ENCODE measurements at places on chromosomes 5 and 9. TPM values are rescaled to one million over a fixed set of nuclear protein-coding genes. Genes with fewer than 3 reads are reported as not detected.

- peaks cover 17% of the 10 kb centered on the region for H3K4me1 ChIP-seq
- H3K27ac ChIP-seq, result no peak overlapping the region
- H3K4me3 ChIP-seq, result no peak overlapping the region
- no peak for DNase-seq
These were observed 188.7 kb downstream of the HSPA4 start for GRCh38 chr5:133240425-133241091.

- DNase-seq, result no peak
- peaks cover 10% of the 10 kb centered on the region for H3K27me3 ChIP-seq
- H3K4me3 ChIP-seq, result no peak overlapping the region
- peaks cover 12% of the 10 kb centered on the region for H3K36me3 ChIP-seq
These were observed 74.2 kb upstream of the SPOCK1 start for GRCh38 chr5:137573376-137573775.

GRCh38 chr5:3325201-3325971 is 270.2 kb upstream of the IRX1 start:
- H3K27ac ChIP-seq, result no peak overlapping the region
- no peaks in the 10 kb centered on the region for H3K36me3 ChIP-seq
- no peaks in the 10 kb centered on the region for H3K4me1 ChIP-seq
- no peak overlapping the region for H3K4me3 ChIP-seq
- H3K27me3 ChIP-seq, result peaks cover 4% of the 10 kb centered on the region

DNA sequence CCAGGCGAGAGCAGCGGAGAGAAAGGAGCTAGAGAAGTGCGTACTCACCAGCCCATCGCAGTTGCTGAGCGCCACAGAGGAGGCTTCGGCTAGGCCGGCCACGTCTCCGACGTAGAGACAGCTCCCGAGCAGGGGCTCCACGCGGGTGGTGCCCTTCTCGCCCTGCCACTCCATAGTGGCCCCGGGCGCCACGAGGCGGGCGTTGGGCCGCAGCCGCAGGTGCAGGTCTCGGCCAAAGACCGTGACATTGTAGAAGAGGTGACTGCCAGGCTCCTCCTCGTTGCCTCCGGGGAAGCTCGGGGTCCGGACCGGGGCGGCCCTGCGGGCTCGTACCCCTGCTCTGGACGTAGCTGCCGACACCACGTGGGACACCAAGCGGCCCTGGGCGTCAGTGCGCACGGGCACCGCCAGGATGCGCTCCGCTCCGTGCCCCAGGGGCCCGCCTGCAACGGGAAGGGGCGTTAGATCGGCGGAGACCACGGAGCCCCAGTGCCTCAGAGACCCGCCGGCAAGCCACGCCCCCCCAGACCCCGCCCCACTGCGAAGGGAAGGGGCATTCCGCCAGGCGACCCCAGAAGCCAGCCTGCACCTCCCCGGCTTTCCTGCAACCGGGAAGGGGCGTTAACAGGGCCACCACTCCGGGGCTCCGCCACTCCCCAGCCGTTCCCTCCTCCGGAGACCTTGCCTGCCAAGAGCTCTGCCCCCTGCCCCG is 1.4 kb downstream of the ADAMTS2 start:
- H3K36me3 ChIP-seq, result peaks cover 17% of the 10 kb centered on the region
- no peak overlapping the region for H3K4me3 ChIP-seq
- peak; percentile 64 for DNase-seq
- peaks cover 17% of the 10 kb centered on the region for H3K4me1 ChIP-seq
- H3K27me3 ChIP-seq, result peaks cover 34% of the 10 kb centered on the region
- H3K27ac ChIP-seq, result no peak overlapping the region

GRCh38 chr5:88150747-88151146 is 117.9 kb downstream of the TMEM161B start:
- DNase-seq, result no peak
- H3K4me3 ChIP-seq, result no peak overlapping the region
- H3K36me3 ChIP-seq, result no peaks in the 10 kb centered on the region
- H3K27me3 ChIP-seq, result no peaks in the 10 kb centered on the region
- H3K4me1 ChIP-seq, result peaks cover 10% of the 10 kb centered on the region

GRCh38 chr5:79697222-79698170 is 7.9 kb downstream of the CMYA5 start:
- H3K4me3 ChIP-seq, result no peak overlapping the region
- H3K27ac ChIP-seq, result no peak overlapping the region
- no peaks in the 10 kb centered on the region for H3K36me3 ChIP-seq
- no peaks in the 10 kb centered on the region for H3K27me3 ChIP-seq

GRCh38 chr5:54404568-54404967 is 50.9 kb upstream of the HSPB3 start:
- H3K4me3 ChIP-seq, result no peak overlapping the region
- H3K27ac ChIP-seq, result peak overlapping the region; percentile 16
- H3K36me3 ChIP-seq, result no peaks in the 10 kb centered on the region
- no peaks in the 10 kb centered on the region for H3K27me3 ChIP-seq
- peaks cover 9% of the 10 kb centered on the region for H3K4me1 ChIP-seq
- DNase-seq, result no peak

GRCh38 chr9:71743217-71743705 is 25.1 kb downstream of the CEMIP2 start:
- no peaks in the 10 kb centered on the region for H3K27me3 ChIP-seq
- H3K27ac ChIP-seq, result no peak overlapping the region
- peaks cover 10% of the 10 kb centered on the region for H3K36me3 ChIP-seq
- no peak for DNase-seq

DNA sequence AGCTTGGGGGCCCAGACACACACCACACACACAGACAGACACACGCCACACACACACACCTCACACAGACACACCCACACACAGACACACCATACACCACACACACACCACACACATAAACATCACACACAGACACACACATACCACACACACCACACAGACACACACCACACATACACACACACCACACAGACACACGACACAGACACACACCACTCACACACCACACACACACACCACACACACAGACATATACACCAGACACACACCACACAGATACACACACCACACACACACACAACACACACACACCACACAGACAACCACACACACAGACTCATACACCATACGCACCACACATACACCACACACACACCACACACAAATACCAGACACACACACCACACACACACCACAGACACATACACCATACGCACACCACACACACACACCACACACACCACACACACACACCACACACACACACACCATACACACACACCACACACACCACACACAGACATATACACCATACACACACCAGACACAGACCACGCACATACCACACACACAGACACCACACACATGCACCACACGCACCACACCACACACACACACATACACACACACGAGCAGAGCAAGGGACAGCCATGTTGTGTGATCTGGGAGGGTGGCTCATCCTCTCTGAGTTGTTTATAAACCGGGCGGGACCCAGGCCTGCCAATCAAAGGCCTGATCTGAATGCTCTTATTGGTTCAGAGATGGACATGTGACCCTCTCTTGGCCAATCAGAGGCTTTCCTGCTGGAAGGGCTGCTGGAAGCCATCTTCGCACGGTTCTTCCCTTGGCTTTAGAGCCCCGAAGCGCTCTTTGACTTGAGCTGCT is 148.3 kb downstream of the GAPVD1 start:
- peaks cover 17% of the 10 kb centered on the region for H3K27me3 ChIP-seq
- peak overlapping the region; percentile 76 for H3K4me3 ChIP-seq
- H3K4me1 ChIP-seq, result peaks cover 13% of the 10 kb centered on the region
- no peak for DNase-seq
- peak overlapping the region; percentile 44 for H3K27ac ChIP-seq
- peaks cover 10% of the 10 kb centered on the region for H3K36me3 ChIP-seq

DNA sequence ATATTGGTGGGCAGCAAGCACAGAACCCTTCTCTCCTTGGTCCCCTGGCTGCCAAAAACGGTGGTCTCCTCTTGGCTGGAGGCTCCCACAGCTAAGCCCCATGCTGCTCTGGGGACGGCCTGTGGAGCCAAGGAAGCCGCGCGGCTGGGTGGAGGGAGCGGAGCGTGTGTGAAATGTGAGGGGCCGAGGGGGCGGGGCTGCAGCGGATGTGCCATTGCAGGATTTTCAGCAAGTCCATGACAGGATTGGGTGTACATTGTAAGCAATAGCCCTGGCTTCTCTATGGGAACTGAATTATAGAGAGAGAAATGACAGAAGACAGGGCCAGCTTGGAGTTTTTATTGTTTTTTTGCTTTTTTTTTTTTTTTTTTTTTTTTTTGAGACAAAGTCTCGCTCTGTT is 336.5 kb downstream of the DIRAS2 start:
- peaks cover 5% of the 10 kb centered on the region for H3K4me1 ChIP-seq
- no peak for DNase-seq
- H3K27ac ChIP-seq, result no peak overlapping the region
- H3K4me3 ChIP-seq, result no peak overlapping the region
- no peaks in the 10 kb centered on the region for H3K36me3 ChIP-seq
- H3K27me3 ChIP-seq, result peaks cover 8% of the 10 kb centered on the region

- H3K4me3 ChIP-seq, result no peak overlapping the region
- H3K27ac ChIP-seq, result no peak overlapping the region
- H3K27me3 ChIP-seq, result peaks cover 5% of the 10 kb centered on the region
- no peaks in the 10 kb centered on the region for H3K4me1 ChIP-seq
- DNase-seq, result no peak
These were observed 35.8 kb downstream of the SEC61B start for GRCh38 chr9:99257723-99258389.

DNA sequence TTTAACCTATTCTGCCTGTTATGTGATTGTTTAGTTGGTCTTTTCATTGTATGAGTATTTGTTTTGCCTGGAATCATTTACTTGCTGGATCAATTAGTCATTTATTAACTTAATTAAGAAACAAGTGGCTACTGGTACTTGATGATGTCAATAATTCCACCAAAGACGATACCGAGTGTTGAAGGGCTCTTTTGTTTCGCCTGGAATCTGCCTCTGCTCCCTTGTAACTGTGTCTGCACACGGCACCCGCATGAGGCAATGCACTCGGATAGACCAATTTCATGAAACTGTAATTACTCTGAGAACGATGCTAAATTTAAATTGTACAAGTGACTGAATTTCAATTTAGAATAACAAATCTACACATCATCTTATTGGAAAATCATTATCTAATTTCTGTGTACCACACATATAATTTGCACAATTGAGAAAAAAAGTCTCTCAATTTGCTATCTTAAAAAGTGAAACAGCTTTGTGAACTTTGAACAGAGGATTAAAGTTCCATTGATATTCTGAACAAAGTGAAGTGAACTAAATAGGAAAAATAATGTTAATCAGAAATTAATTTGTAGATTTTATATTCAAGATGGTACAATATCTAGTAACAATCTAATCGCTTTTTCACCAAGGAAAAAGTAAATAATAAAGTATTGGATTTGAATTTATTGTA is 143.2 kb downstream of the CTNND2 start:
- H3K27ac ChIP-seq, result no peak overlapping the region
- H3K36me3 ChIP-seq, result peaks cover 3% of the 10 kb centered on the region
- H3K4me3 ChIP-seq, result no peak overlapping the region
- peaks cover 2% of the 10 kb centered on the region for H3K27me3 ChIP-seq

- H3K27me3 ChIP-seq, result peaks cover 1% of the 10 kb centered on the region
- no peak overlapping the region for H3K4me3 ChIP-seq
- no peak for DNase-seq
- no peak overlapping the region for H3K27ac ChIP-seq
- H3K36me3 ChIP-seq, result no peaks in the 10 kb centered on the region
These were observed 482.0 kb downstream of the DMRT2 start for GRCh38 chr9:1532171-1532570.

- no peak overlapping the region for H3K4me3 ChIP-seq
- no peaks in the 10 kb centered on the region for H3K27me3 ChIP-seq
- DNase-seq, result no peak
- H3K4me1 ChIP-seq, result peaks cover 8% of the 10 kb centered on the region
These were observed 53.7 kb downstream of the TARS1 start for GRCh38 chr5:33494466-33494865.

GRCh38 chr9:79469164-79469563 is 102.6 kb upstream of the TLE4 start:
- no peak overlapping the region for H3K4me3 ChIP-seq
- H3K27ac ChIP-seq, result no peak overlapping the region
- H3K36me3 ChIP-seq, result no peaks in the 10 kb centered on the region
- no peaks in the 10 kb centered on the region for H3K27me3 ChIP-seq
- no peak for DNase-seq

DNA sequence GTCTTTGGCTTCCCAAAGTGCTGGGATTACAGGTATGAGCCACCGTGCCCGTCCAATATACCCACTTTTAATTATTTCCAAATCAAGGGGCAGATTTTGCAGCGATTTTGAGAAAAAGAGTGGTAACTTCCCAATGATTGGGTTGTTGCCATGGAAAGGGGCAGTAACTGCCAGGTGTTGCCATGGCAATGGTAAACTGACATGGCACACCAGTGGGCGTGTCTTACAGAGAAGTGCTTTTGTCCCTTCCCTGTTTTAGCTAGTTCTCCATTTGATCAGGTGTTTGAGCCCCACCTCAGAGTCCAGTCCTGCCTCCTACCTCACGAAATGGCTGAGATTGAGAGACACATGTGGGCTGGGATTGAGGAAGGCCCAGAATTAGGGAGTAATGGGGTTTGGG is 86.3 kb upstream of the IER5L start:
- H3K27me3 ChIP-seq, result peaks cover 14% of the 10 kb centered on the region
- no peak for DNase-seq
- H3K4me3 ChIP-seq, result no peak overlapping the region
- peaks cover 18% of the 10 kb centered on the region for H3K4me1 ChIP-seq

- no peak for DNase-seq
- H3K27me3 ChIP-seq, result peaks cover 2% of the 10 kb centered on the region
- H3K4me1 ChIP-seq, result no peaks in the 10 kb centered on the region
- peaks cover 84% of the 10 kb centered on the region for H3K36me3 ChIP-seq
These were observed 11.7 kb downstream of the VCP start for GRCh38 chr9:35060548-35061207.

DNA sequence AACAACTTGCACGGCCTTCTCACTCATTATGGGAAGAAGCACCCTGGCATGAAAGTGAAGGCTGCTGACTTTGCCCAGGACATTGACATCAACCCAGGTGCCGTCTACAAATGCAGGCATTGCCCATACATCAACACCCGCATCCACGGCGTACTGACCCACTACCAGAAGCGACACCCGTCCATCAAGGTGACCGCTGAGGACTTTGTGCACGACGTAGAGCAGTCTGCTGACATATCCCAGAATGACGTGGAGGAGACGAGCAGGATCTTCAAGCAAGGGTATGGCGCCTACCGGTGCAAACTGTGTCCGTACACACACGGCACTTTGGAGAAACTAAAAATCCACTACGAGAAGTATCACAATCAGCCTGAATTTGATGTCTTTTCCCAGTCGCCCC is 65.4 kb downstream of the ZNF462 start:
- H3K27ac ChIP-seq, result no peak overlapping the region
- H3K4me3 ChIP-seq, result no peak overlapping the region
- DNase-seq, result no peak
- peaks cover 17% of the 10 kb centered on the region for H3K27me3 ChIP-seq
- H3K4me1 ChIP-seq, result no peaks in the 10 kb centered on the region

Gene PTPN3
- total RNA-seq, result 0.62 TPM

Gene PCDHGB1
- 3.1 TPM for total RNA-seq

Gene AJM1
- total RNA-seq, result 0.80 TPM

Gene NPR3
- total RNA-seq, result 73.3 TPM

Gene PCDHAC2
- 5.2 TPM for total RNA-seq

Gene SEC16A
- 79.5 TPM for total RNA-seq

Gene PCDHGA7
- total RNA-seq, result 6.3 TPM

Gene ASPN
- not detected for total RNA-seq

Gene LRRTM2
- not detected for total RNA-seq

Gene GMCL2
- total RNA-seq, result not detected

Gene SH3PXD2B
- total RNA-seq, result 74.1 TPM
